ENCODE measurements at places on chromosomes 3 and 15. TPM values are rescaled to one million over a fixed set of nuclear protein-coding genes. Genes with fewer than 3 reads are reported as not detected.

DNA sequence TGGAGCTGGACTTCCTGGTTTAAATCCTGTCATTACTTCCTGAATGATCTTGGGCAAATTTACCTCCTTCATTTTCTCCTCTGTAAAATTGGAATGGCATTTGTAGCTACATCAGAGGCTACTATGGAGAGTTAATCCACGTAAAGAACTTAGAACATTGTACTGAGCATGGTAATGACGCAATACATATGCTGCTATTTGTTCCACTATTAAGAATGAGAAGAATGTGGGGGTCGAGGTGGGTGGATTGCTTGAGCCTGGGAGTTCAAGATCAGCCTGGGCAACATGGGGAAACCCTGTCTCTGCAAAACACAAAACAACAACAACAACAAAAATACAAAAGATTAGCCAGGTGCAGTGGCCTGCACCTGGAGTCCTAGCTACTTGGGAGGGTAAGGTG is 250.6 kb downstream of the RYR3 start:
- DNase-seq: no peak

GRCh38 chr3:72154391-72155335 is 369.7 kb upstream of the PROK2 start:
- DNase-seq: no peak

- DNase-seq: no peak
Measured at GRCh38 chr15:48627260-48627940, 18.1 kb downstream of the FBN1 start.

DNA sequence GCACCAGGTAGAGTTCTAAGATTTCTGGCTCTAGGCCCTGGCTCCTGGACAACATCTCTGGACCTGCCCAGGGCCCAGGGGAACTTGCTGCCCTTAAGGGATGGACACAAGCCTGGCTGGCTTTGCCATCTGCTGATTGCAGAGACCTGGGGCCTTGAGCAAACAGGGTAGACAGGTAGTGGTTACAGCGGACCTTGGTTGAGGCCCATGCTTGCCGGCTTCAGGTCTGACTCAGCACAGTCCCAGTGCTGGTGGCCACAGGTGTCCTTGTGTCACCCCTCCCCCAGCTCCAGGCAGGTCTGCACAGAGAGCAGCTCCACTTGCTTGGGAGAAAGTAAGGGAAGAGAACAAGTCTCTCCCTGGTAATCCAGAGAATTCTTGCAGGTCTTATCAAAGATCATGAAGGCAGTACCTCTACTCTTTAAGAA is 15.9 kb upstream of the ACTL6A start:
- DNase-seq: no peak

DNA sequence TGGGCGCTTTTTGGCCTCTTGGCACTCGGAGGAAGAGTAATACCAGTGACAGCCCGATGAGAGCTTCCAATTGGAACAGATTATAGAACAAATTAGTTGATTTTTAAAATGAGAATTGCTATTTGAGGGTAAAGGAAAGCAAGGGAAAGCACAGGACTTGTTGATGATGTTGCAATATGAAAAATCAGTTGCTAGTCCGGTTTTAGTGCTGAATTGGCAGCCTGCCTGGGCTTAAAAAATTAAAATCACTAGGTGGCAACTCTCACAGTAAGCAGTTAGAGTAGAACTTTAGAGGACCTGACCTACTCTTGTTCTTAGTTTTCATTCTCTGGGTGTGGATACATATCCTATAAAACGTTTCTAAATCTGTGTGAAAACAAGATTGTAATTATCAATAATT is 2.1 kb upstream of the SCAANT1 start:
- DNase-seq: no peak

DNA sequence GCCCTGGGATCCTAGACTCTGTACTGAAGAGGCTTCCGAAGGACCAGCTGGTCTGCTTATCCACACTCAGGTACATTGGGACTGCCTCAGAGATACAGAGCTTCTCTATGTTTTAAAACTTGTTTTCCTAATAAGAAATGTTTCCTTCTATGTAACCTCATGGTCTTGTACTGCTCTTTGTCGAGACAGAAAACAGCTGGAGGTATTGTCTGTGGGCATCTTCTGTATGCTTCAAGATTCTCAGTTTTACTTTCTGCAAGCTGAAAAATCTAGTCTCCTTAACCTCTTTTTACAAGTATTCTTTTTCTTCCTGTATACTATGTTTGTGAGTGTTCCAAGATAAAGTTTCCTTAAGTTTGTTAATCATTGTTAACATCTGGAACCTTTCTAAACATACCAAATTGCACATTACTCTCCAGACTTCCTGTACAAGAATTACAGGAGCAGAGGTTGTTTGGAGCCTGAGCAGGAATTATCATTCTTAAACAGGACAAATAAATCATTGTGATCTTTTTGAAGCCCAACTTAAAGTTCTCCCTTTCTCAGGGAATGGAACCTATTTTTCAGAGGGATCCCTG is 358.3 kb upstream of the CFAP20DC start:
- DNase-seq: no peak

GRCh38 chr3:23002151-23002550 is 201.0 kb upstream of the UBE2E2 start:
- no peak for DNase-seq

DNA sequence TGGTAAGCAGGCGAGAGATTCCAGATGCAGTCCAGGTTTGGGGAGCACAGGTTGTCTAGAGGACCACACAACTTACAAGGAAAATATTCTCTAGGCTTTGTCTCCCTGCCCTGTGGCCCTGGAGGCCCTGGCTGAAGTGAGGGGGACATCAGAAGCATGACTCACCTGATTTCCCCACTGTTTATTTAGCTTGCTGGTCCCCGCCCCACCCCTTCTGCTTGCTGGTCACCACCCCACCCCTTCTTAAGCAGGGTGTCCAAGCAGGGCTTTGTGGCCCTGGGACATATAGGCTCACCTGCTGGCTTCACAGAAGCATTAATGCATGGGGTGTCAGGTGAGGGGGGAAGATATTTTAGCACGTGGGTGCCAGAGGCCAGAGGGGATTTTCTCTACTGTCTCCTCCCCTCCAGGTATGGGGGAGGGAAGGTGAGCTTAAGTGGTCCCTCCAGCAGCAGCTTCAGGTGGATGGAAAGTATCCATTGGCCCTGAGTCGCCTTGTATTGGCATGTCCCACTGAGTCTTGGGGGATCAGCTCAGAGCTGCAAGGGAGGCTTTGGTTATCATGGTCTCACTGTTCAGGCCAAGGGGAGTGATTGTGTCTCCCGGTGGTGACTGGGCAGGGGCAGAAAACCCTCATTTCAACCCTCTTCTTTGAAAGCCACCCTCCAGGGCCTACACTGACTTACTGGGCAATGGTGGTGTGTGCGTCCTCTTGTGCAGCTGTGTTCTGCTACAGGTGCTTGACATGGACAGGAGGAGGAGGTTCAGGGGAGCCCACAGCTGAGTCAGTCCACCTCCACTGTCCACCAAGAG is 49.8 kb downstream of the GASK1A start:
- no peak for DNase-seq

- no peak for DNase-seq
Measured at GRCh38 chr3:23654571-23654970, 151.2 kb upstream of the UBE2E1 start.

DNA sequence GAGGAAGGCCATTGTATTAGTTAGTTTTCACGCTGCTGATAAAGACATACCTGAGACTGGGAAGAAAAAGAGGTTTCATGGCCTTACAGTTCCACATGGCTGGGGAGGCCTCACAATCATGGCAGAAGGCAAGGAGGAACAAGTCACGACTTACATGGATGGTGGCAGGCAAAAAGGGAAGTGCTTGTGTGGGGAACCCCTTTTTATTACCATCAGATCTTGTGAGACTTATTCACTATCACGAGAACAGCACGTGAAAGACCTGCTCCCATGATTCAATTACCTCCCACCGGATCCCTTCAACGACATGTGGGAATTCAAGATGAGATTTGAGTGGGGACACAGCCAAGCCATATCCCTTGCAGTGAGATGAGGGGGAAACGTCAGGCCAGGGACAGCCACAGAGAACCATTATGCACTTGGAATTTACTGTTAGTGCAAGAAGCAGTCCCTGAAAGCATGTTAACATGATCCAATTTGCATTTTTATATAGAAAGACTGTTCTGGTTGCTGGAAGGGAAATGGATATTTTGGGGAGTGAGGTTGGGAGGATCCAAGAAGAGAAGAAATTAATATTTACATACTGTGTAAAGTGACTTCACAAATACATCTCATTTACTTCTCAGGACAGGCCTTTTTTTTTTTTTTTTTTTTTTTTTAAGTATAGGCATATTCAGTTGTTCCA is 87.1 kb downstream of the ARNT2 start:
- no peak for DNase-seq

- DNase-seq: no peak
Measured at GRCh38 chr15:53251996-53252395, 461.9 kb upstream of the ONECUT1 start.

- no peak for DNase-seq
Measured at GRCh38 chr3:111735243-111735758, 123.8 kb upstream of the PHLDB2 start.

GRCh38 chr15:31145271-31145911 is 43.9 kb upstream of the TRPM1 start:
- no peak for DNase-seq

DNA sequence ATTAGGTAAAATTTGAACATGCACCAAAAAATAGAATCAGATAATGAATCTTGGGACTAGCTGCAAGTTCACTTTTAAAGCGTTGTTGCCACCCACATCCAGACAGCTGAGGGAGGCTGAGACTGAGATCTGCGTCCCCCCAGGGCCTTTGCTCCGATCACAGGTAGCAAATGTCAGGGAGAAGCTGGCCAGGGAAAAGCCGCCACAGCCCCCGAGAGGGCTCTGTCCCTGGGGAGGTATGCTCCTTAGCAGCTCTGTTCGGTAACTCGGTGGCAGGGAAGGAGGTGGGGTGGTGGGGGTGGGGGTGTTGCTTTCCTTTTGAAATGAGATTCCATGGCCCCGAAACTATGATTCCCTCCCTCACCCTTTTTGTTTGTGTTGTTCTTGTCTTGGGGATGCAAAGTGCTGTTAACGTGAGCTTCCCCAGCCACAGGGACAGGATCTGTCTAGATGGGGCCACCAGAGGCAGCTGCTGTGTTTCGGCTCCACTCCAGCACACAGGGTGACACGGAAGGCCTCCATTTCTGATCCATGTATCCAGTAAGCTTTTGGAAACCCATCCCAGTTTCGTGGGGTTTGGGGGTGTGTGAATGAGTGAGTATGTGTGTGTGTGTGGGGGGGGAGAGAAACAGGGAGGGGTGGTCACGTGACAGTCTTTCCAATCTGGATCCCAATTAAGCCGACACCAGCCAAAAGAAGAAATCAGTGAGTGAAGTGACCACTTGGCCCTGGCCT is 1.1 kb upstream of the MINAR1 start:
- no peak for DNase-seq

DNA sequence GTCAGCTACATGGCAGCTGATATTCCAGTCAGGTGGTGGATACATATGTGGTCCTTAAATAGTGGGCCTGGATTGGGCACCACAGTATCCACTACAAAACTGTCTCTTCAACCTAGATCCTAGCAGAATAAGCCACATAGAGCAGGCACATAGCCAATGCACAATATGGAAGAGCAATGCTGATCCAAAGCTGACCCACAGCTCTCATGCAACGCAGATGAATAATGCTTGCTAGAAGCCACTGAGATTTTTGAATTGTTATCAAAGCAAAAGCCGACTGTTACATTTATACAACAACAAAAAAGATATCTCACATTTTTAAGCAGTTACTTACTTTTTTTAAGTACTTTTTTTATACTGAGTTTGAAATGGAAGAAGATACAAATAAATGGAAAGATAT is 11.2 kb downstream of the CNTN3 start:
- no peak for DNase-seq

DNA sequence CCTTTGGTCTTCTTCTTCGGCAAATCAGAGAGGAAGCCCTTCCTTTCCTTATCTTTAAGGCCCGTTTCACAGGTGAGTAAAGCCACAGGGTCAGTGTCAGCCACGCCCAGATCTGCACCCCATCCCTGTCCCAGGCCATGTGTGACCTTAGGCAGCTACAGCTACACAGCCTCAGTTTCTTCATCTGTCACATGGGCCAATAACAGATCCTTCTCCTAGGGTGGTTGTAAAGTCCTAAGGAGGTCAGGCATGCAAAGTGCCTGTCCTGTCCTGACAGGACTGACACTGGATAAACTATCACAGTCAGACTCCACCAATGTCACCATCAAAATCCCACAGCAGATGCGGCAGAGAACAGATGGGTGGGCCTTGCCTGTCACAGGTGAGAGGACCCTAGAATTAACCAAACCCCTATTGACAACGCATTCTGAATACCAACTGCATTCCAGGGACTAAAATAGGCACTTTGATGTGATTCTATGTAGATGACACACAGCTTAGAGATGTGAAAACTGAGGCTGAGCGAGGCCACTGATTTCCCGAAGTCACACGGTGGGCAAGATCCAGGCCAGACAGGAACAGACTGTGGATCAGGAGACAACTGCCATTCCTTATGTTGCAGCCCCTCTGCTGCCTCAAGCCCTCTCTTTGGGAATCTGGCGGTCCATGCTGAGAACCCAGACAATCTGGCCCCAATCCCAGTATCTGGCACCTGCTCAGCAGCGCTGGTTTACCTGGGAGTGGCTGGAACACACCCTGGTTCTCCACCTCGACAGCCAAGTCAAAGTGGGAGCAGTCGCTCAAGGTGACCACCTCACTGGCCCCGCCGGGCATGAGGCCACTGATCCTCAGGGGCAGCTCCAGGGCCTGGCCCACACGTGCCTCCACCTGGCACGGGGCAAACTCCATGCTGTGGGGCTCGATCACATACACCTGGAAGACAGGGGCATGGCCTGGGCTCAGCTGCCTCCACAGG is 48.7 kb downstream of the NUP210 start:
- DNase-seq: no peak

DNA sequence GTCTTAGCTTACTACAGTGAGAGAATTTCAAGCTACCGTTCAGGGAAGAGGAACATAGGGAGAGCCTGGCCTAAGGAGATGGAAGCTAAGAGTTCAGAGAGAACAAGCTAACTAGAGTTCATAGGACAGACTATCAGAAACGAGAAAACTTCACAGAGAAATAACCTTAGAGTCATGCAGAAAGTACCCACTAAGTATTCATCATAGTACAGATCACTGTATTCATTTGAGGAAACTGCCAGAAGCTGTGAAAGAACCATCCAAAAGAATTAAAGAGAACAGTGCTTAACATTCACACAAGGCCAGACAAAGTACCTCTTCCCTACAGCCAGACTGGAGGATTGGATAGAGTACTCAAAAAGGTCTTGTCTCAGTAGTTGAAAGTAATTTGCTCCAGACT is 15.2 kb upstream of the GBE1 start:
- DNase-seq: no peak

The TICRR gene
- 14.0 TPM for total RNA-seq

The CPEB1 gene
- 0.44 TPM for total RNA-seq

The C3orf62 gene
- total RNA-seq: 6.6 TPM

The ADAMTS7 gene
- total RNA-seq: 0.13 TPM

The ACTC1 gene
- not detected for total RNA-seq

The TRPC1 gene
- 2.8 TPM for total RNA-seq

The IL16 gene
- total RNA-seq: 73.8 TPM

The TP63 gene
- total RNA-seq: 0.82 TPM

The KBTBD13 gene
- not detected for total RNA-seq
